ENCODE measurements at places on chromosomes 3 and 15.
A peak's percentile ranks its signal among the peaks of the same experiment; 100 is the strongest.

DNA sequence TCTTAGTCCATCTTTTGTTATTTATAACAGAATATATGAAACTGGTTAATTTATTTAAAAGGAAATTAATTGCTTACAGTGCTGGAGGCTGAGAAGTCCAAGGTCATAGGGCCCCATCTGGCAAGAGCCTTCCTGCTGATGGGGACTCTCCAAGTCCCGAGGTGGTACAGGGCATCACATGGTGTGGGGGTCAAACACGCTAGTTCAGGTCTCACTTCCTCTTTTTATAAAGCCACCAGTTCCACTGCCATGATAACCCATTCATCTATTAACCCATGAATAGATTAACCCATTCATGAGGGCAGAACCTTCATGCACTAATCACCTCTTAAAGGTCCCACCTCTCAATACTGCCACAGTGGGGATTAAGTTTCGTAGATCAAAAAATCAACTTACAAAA is 659.3 kb downstream of the NAALADL2 start:
- DNase-seq = no peak

DNA sequence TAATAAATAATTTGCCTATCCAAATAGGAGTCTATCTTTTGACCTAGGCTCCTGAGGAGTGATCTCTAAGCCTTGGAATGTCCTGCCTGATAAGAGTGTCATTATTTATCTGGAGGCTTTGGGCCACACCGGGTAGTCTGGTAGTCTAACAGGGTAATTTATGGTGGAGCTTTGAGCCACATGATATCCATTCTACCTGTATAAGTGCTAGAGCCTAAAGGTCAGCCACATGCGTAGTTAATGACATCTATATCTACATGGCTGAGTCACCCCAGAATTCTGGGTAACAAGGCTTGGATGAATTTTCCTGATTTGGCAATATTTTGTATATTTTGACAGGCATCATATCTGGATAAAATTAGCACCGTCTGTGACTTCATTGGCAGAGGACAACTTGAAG is 681.4 kb downstream of the MCTP2 start:
- DNase-seq = no peak

- no peak for DNase-seq
These were observed 38.6 kb upstream of the DGKG start for GRCh38 chr3:186400662-186401061.

DNA sequence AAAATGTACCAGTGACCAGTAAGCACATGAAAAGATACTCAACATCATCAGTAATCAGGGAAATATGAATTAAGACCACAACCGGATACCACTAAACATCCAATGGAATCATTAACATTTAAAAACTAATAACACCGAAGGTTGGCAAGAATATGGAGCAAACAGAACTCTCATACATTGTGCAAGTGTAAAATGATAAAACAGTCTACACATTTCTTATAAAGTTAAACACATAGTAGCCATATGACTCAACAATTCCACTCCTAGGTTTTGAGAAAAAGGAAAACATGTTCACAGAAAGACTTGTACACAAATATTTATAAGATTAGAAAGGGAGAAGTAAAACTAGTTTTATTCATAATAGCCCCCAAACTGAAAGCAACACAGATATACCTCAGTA is 60.3 kb upstream of the SLCO2A1 start:
- DNase-seq = no peak

DNA sequence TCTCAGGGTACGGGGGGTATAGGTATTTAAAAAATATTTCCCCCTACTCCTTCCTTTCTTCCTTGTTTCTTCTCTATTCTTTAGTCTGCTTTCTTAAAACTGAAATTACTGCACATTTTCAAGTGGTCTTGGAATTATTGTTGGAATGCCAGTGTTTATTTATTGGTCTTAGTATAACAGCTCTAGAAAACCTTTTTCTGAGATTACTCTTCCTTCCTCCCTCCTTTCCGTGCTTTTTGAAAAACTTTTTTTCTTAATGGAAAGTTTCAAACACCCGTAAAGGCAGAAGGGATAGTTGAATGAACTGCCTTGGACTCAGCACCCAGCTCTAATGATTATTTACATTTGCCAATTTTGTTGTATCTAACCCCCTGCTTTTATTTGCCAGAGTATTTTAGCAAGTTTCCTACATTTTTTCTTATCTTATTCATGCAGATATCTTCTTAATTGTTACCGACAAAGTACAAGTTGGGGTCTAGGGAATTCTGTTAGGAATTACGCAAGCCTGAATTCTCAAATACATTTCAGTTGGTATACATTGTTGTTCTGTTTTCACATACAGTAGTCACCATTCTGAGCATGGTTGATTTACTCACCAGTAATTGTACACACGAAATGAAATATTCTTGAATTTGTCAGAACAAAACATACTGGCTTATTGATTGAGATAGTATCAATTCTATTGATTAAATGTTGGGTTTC is 36.2 kb downstream of the KAT2B start:
- no peak for DNase-seq

DNA sequence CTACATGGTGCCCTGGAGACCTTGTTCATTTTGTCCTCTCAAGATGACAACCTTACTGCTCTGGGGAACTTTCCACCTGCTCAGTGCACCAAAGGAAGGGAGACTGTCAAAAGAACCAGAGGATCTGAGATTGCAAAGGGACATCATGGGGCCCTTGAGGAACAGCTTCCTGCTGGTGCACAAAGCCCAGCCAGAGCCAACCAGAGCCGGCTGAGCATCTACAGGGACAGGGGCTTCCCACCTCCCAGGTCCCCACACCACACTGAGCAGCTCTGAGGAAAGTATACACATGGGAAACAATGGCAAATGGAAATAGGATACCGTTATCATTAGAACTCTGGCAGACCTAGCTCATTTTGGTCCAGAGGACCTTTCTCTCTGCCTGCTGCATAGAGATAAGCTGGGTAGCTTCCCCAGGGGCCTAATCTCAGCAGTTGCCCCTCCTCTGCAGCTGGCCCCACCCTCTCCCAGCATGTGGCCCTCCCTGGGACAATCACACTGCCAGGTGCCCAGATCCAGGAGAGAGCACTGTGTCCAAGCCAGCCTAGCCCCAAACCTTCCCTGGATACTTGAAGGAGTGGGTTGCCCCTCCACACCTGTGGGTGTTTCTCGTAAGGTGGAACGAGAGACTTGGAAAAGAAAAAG is 123.4 kb upstream of the PRR20G start:
- no peak for DNase-seq

- no peak for DNase-seq
These were observed 104.5 kb downstream of the ZMAT3 start for GRCh38 chr3:178967177-178967532.

GRCh38 chr3:38136393-38136776 is 542 bp downstream of the ACAA1 start:
- DNase-seq = no peak

- DNase-seq = no peak
These were observed 5.8 kb upstream of the HCN4 start for GRCh38 chr15:73374604-73375003.

DNA sequence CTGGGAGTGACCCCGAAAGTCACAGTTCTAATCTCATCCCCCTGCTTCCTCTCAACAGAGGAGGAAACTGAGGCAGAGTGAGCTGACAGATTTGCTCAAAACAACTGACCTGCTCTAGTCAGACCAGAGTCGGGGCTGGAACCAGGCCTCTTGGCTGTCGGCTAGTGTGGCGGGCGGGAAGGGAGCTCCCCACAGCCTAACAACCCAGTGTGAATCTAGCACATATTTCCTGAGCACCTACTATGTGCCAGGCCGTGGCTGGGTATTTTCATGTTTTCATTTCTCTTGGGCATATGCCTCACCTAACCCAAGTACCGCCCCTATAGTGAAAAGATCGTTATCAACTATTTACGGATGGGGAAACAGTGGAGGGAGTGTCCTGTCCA is 27.2 kb downstream of the GRIP2 start:
- DNase-seq = no peak

DNA sequence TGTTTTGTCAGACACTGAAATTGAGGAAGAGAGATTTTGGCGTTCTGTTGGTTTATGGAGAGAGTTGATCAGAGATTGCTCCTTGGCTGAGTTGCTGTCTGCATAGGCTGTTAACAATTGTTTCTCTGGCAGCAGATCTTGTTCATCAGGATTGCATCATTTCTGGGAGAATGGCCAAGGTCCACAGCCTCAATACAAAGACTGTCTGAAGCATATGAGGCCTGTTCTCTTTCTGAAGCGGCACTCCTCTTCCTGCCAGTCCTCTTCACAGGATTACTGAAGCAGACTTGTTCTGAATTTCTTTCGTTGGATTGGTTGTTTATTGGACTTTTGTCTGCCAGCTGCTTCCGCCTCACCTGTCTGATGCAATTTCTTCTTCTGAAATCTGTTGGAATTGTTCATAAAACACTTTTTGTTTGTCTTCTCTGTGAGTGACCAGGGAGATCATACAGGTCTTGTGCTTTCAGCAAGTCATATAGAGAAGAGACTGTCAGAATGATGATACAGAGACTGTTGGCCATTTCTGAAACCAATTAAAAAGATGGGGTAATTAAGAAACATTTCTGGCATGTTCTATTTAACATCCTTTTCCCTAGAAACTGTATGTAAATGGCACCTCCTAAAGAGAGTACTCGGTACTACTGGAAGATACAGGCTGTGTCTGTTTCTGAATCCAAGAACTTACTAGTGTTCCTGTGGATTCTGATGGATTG is 25.5 kb downstream of the SETD5 start:
- DNase-seq = peak; percentile 85

- no peak for DNase-seq
These were observed 123.5 kb downstream of the DLG1 start for GRCh38 chr3:197174927-197175326.

GRCh38 chr3:3532508-3532907 is 266.7 kb upstream of the LRRN1 start:
- DNase-seq = no peak

DNA sequence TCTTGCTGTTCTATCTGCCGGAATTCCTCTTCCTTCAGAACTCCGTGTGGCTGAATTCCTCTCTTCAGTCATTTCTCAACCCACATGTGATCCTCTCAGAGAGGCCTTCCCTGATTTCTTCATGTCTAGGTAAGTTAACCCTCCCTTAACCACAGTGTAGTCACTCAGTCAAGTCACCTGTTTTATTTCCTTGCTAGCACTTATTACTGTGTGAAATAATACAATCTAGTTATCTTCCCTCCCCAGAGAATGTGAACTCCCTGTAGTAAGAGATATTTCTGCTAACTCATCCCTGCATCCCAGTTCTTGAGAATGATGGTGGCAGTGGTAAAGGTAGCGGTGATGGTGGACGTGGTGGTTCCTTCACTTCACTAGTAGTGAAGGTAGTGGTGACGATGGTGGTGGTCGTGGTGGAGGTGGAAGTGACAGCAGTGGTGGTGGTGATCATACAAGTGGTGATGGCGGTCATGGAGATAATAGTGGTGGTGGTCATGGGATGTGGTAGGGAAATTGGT is 33.3 kb downstream of the COL6A5 start:
- DNase-seq = no peak

GRCh38 chr3:195508185-195508584 is 34.9 kb downstream of the PPP1R2 start:
- DNase-seq = no peak

GRCh38 chr3:159861369-159861987 is 127.2 kb upstream of the IL12A start:
- no peak for DNase-seq

DNA sequence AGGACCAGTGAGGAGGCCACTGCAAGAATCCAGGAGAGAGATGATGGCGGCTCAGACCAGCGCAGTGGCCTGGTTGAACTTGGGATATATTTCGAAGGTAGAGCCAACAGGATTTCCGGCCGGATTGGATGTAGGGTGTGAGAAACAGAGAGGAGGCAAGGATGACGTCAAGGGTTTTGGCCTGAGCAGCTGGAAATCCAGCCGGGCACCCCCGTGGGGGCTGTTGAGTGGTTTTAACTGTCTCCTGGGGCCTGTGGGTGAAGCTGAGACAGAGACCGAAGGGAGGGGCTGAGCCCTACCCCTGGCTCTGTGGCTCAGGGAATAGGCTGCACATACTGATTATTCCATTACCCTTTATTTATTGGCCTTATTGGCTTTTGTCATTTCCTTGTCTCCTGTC is 45.7 kb downstream of the EXOG start:
- DNase-seq = no peak

DNA sequence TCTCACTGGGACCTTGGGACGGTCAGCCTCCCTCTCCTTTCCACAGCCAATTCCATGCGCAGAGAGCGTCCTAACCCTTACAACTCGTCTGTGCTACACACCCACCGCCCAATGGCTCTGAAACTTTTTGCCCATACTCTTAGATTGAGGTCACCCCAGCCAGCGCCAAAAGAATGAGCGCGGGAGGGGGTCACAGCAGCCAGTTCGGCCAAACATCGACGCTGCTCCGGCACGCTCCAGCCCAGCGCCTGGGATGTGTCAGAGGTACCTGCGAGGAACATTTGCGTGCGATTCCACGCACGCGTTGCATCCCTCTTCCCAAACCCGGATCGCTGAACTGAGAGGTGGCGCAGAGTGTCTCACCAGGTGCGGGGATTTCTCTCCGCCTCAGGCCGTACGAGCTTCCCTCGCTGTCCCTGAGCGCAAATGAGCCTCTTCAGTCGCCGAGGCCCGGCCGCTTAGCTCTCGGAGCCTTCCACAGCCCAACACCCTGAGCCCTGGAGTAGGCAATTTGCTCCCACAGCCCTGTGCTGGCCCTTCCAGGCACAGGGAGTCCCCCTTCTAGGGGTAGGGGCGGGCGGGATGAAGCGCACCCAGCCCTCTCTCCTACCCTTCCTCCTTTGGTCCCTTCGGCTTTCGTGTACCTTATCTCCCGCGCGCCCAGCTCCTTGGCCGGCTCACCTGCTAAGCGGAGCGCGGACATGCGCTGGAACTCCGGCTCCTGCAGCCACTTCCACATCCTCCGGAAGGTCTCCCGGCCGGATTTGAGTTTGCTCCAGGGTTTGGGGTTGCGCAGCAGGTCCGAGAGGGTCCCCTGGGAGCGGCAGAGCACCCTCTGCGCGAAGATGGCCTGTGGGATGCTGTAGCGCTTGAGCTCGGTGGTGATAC is 1.8 kb downstream of the ONECUT1 start:
- DNase-seq = no peak

- DNase-seq = no peak
These were observed 337.2 kb downstream of the MAGI1 start for GRCh38 chr3:65701516-65701915.
